Endothelial cell of umbilical vein (primary cell): ENCODE measurements at places on chromosomes 12 and 14. TPM values are rescaled to one million over a fixed set of nuclear protein-coding genes. Genes with fewer than 3 reads are reported as not detected.
A peak's percentile ranks its signal among the peaks of the same experiment; 100 is the strongest.

Gene MYF5
- not detected in 2 replicates for total RNA-seq

DNA sequence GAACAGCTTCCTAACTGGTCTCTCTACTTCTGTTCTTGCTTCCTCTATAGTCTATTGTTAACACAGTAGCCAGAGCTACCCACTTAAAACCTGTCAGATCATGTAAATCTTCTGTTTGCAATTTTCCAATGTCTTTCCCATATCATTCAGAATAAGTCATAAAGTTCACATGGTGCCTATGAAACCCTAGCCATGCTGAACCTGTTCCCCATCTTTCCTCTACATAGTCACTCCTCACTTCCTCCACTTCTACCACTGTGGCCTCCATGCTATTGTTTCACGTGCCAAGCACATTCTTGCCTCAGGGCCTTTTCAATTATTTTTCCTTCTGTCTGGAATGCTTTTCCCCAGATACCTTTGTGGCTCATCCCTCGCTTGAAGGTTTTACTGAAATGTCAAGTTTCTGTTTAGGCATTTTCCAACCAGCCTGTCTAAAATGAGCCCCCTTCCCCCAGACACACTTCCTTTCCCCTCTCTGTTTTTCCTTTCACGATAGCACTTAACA lies 132.1 kb downstream of the DYRK2 start:
- DNase-seq: no peak

DNA sequence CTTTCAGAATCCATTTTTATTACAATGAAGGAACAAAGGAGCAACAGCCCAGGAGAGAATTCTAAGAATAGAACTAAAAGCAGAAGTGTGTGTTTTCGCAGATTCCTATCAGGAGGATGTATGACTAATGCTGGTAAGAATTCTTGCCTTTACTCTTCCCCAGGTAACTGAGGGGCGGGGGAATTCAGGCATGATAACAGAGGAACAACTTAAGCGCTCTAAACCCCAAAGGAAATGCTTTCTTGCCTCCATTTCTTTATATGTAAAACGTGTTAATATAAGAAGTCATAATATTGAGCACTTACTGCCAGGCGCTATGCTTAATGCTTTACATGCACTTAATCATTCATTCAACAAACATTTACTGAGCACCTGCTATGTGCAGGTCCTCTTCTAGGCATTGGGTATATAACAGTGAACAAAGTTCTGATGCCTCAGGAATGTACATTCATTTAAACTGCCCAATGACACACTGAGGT lies 4.5 kb downstream of the HCAR1 start:
- DNase-seq: peak; percentile 75

- DNase-seq: no peak
Observed at GRCh38 chr14:101884089-101884933, 80.1 kb upstream of the DYNC1H1 start.

DNA sequence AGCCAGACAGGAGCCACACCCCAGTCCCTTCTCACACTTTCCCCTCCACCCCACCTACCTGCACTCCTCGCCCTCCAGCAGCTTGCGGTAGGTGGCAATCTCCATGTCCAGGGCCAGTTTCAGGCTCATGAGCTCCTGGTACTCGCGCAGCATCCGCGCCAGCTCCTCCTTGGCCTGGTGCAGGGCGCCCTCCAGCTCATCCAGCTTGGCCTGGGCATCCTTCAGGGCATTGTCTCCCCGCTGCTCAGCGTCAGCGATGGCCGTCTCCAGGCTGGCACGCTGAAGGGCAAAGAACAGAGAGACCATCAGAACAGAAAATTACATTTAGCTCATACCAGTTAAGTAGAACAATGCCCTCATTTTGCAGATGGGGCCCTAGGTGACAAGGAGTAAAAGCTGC lies 5.5 kb downstream of the KRT74 start:
- DNase-seq: no peak
